Stimulated activated CD4-positive, alpha-beta T cell treated with anti-CD3 and anti-CD28 coated beads, Interleukin-1b, Interleukin-23, amount 100 ng/mL, for 1 hour (primary cell): ENCODE measurements at places on chromosomes 3 and 15.

DNA sequence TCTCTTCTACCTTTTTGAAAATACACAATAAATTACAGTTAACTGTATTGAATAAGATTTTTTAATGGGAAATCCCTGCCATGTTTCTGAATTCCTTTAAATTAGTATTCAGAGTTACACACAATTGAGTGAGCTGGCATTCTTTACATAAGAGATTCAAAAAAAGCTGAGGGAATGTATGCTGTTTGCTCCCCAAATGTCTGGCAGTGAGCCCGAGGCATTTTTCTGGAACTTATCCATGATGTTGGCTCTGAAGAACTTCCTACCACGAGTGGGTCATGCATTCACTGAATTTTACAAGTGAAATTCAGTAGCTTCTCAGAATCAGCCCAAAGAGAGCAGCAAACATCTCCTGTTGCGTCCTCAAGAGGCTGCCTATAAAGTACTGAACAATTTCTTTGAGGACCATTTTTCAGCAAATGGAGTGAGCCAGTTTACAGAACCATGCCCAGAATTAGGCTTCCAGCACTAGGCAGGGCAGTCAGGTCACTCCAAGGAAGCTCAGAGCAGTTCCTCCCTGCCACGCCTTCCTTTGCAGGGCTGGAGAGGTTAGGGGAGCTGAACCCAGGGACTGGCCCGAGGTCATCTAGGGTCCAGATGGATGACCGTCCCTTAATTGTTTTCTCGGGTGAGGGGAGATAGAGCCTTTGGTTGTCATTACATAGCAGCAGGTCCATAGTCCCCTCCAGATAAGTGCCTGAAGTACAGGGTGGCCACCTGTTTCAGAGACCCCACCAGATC is 21.2 kb downstream of the GABRA5 start:
- no peak for DNase-seq

- DNase-seq, result no peak
Measured at GRCh38 chr3:128481438-128481942, 11.5 kb downstream of the GATA2 start.

GRCh38 chr15:64917211-64917610 is 5.5 kb downstream of the ANKDD1A start:
- DNase-seq, result no peak

DNA sequence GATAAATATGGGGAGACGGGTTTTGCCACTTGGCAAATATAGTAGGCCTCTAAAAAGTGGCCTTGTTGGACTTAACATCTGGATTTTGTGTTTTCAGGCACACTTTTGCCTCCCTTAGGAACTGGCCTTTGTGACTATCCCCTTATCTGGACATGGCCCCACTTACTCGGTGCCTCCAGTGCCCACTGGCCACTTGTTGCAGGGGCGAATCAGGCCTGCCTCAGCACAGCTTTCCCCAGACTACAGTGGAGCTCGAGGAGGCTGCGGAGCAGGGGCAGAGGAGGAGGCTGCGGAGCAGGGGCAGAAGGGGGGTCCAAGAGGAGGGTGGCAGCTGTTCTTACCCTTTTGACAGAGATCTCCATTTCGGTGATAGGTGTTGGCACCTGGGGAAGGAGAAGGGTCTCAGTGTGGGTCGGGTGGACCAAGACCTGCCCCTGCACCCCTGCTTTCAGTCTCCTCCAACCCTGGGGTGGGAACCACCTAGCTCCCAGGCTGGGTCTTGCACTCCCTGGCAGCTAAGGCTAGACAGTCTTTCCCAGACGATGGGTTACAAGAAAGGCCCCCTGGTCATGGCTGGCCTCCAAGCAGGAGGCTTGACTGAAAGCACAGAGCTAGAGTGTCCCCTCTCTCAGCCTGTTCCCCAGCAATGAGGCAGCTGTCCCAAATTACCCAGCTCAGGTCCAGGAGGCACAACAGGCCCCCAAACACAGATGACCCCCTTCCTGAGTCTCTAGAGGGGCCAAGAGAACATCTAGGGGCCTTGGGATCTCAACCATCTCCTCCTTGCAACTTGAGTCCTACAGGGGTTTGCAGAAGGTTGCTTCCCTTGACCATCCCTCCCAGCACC is 6.1 kb downstream of the SEMA3G start:
- no peak for DNase-seq

- no peak for DNase-seq
Measured at GRCh38 chr15:22258398-22259150, 178.2 kb downstream of the OR4M2 start.

DNA sequence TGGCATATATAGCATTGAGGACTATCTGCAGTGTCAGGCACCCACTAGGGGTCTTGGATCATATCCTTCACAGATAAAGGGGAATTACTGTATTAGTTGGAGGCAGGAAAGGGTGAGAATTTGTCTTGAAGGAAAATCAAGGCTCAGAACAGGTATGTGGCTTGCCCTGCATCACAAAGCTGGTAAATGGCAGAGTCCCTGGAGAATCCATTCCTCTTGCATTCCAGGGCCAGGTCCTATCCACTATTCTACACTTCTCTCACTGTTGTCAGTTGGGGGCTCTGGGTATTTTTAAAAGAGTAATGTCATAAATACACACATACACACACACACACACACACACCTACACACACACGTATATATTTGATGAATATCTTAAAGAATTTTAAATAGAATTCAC is 19.8 kb upstream of the FGF12 start:
- DNase-seq, result no peak

DNA sequence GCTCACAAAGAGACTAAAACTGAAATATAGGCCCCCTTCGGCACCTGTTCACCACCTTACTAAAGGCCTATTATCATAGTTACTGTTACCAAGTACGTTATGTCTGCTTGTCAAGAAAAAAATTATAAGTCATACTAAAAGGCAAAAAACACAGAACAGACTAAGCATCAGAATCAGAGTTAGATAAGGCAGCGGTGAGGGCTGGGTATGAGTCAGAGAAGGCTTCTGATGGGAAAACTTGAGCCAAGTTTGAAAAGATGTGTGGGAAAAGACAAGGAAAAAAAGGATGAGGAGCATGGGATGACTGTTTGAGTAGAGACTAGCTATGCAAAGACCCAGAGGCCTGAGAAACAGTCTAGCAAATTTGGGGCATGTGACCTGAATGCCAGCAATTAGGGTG is 387.2 kb upstream of the SGO1 start:
- DNase-seq, result no peak

GRCh38 chr3:179323197-179324110 is 623 bp downstream of the ZNF639 start:
- DNase-seq, result peak; percentile 46

GRCh38 chr3:188633206-188633605 is 479.2 kb downstream of the LPP start:
- DNase-seq, result no peak

- no peak for DNase-seq
Measured at GRCh38 chr3:75248974-75249373, 415.2 kb upstream of the FRG2C start.

- DNase-seq, result no peak
Measured at GRCh38 chr3:126116526-126116925, 32.6 kb upstream of the SLC41A3 start.

DNA sequence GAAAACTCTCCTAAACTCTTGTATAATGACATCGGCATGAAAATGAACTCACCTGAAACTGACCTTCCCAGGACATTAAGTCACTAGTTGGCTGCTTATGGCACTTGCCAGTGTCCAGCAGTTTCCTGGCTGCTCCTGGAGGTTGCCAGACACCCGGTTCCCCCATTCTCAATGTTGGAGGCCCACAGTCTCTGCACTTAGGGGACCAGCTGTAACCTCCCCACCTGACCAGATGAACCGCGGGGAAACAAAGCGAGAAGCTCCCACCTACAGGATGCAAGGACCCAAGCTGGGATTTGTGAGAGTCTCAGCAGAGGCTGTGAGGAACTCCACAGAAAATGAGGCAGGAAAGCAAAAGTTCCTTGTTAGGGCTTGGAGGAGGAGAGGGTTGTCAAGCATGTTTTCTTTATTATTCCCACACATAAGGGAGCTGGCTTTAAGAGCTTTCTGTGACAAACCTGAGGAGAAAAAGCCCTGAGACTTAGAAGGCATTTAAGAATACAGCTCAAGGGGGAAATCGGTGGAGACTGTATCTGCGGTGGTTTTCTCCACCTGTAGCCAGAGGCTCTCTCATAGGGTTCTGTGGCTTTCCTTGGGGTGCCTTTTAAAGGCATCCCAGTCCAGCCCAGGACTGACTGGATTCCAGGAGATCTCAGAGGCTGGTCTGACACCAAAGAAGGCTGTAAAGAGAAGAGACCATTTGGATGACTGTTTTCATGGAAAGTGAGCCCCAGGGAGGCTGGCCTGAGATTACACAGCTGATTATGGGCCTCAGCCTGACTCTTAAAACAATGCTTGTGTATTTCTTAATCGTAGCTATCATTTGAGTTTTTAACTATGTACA is 4.6 kb downstream of the TPM1 start:
- DNase-seq, result no peak

- DNase-seq, result no peak
Measured at GRCh38 chr3:130759692-130760338, 13.2 kb upstream of the PIK3R4 start.
